ENCODE measurements at places on chromosomes 2 and 18.

DNA sequence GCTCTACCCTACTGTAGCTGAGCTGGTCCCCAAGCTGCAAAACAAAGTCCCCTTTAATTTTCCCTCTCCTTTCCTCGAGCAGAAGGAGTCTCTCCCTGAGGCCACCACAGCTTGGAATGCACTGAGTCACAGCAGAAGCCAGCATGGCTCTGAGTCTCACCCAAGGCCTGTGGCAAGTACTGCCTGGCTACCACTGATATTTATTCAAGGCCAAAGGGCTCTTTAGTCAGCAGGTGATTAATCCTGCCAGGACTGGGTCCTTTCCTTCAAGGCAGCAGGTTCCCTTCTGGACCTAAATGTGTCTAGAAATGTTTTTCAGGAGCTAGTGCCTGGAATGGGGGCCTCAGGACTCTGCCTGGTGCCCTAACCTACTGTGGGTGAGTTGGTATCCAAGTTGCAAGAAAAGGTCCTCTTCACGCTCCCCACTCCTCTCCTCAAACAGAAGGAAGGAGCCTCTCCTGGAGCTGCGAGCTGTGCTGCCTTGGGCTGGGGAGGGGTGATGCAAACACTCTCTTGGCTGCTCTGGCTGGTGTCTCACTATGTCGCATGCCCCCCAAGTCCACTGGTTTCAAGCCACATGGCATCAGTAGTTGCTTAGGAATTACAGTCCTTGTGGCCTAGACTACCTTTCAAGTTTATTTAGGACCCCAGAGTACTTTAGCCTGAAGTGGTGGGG is 53.4 kb downstream of the CD28 start:
- peak; percentile 85 for DNase-seq

DNA sequence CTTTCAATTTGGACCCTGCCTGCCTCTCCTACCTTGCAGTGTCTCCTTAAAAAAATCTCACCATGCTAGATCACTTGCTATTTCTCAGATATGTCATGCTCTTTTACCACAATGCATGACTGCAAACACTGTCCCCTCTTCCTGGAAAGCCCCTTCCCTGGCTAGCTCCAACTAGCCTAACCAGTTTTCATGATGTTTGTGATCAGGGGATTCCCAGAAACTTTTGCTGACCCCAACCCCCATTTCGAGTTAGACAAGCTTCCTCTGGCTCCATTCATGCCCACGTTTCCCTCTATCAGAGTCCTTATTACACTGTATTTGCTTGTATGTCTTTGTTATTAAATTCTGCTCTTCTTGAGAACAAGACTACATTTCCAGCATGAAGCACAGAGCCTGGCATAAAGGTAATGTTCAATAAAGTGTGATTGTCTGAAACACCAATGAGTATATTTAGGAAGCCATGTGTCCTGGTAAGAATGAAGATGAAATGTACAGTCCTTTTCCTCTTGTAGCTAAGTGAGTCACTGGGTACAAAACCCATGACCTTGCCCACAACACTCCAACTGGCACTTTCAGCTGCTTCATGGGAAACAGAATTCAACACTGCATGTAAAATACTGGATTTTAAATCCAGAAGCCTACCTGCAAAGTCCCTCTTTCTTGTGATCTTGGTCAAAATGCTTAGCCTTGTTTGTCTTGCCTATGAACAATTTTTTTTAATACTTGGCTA is 62.0 kb upstream of the ATL2 start:
- DNase-seq = no peak

DNA sequence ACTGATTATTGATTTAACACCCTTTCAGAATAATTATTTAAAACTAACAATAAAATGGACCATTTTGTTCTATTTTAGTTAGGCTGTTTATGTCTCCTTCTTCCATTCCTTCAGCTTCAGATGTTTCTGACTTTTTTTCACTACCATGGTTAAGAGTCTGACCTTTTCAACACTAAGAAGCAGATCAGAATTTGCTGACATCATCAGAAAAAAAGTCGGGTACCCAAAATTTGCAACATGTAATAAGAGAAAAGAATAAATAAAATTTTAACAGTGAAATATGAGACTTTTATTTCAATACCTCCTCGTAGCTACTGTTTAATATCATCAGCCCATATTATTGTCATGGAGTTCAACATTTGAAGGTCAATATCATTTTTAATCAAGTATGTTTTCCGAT is 1158.3 kb downstream of the RPIA start:
- no peak for DNase-seq

DNA sequence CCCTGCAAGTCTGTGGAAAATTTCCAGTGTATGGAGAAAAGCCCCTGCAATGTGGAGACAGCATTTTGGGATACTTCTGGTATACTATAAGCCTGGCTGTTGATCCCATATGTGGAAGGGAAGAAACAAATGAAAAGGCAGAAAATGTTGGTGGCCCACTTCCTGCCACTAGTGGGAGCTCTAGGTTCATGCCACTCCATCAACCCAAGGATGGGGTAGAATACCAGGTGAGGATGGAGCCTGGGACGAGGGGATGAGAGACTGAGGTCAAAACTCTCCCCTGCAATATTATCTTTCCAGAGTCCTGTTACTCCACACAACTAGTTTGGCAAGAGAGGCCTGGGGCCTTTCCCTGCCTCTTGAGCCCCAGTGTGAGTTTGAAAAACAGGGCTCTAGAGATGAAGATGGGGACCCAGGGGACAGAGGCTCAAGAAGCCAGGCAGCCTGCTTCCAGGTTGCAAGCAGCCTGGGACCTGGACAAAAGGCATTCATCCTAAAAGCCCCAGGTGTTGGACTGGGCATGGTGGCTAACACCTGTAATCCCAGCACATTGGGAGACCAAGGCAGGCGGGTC is 31.9 kb downstream of the BMP10 start:
- no peak for DNase-seq

GRCh38 chr2:158312981-158313380 is 143.6 kb downstream of the CCDC148 start:
- DNase-seq = no peak

DNA sequence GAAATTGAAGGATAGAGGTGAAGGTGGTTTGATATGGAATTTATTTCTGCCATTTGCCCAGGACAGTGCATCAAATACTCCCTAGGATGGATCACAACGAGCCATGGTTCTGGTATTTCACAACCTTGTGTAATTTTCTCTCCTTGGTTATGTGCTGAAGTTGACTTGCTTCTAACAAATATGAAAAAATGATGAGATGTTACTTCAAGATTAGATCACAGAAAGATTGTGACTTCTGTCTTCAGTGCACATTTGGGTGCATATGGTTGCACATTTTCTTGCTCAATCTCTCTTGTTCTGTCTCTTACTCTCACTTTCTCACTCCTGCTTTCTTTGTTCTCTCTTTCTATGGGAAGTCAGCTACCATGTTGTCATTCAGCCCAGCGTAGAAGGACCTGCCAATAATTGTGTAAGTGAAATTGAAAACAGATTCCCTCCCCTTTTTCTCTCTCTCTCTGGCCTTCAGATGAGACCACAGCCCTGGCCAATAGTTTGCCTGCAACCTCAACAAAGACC is 104.6 kb upstream of the RMDN2 start:
- no peak for DNase-seq

GRCh38 chr18:45879681-45880655 is 54.5 kb downstream of the SIGLEC15 start:
- peak; percentile 55 for DNase-seq

DNA sequence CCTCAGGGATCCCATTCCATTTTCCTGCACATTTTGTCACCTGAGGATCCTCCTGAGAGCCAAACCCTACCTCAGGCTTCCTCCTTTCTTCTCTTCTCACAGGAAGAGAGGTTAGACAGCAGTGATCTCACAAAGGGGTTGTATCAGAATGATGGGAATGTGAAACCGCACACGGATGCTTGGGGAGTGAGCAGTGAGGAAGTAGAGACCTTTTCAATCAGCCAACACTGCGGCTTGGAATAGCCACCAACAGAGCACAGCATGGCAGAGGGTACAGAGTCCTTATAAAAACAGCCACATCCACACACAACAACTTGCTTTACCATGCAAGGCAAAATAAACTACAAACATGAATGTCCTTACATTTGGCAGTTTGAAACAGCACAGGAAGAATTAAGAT is 8.7 kb downstream of the TMEM182 start:
- peak; percentile 70 for DNase-seq

DNA sequence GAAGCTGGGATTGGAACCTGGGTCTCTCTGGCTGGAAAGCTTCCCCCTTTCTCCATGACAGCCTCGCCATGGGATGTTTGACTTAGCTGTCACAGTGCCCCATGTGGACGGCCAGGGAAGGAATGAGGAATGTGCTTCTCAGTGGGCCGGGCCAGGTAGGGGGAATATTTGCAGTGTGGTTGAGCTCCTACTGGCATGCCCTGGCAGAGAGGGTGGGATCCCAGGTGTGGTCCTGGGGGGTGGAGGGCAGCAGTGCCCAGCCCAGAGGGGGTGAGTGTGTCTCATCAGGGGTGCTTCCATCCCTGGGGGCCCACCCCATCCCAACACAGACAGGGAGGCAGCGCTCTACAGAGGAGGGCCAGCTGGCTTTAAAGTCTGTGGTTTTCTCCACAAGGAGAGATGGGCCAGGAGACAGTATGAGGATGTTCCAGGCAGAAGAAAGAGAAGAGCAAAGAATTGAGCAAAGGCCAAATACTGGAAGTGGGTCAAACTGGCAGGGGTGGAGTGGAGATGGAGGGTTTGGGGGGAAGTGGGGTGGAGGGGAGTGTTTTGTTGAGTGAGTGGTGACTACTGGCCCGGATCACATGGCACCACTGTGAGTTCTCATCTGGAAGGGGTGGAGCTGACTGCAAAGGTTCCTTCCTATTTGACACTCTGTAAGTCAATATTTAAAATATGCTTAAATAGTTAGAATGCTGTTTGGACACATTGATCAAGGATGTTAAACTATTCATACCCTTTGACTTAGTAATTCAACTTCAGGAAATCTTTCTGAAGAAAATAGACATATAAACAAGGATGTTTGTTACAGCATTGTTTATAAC is 94.0 kb downstream of the MYCN start:
- no peak for DNase-seq

- DNase-seq = peak; percentile 81
Observed at GRCh38 chr2:75565472-75566462, 5.0 kb upstream of the EVA1A start.

GRCh38 chr2:222594679-222595078 is 61.2 kb downstream of the FARSB start:
- DNase-seq = peak; percentile 51

- DNase-seq = no peak
Observed at GRCh38 chr2:205267323-205267722, 415.0 kb upstream of the NRP2 start.

- no peak for DNase-seq
Observed at GRCh38 chr2:9285921-9286320, 79.3 kb downstream of the ASAP2 start.

- DNase-seq = no peak
Observed at GRCh38 chr2:154700136-154700535, 1.6 kb downstream of the KCNJ3 start.

DNA sequence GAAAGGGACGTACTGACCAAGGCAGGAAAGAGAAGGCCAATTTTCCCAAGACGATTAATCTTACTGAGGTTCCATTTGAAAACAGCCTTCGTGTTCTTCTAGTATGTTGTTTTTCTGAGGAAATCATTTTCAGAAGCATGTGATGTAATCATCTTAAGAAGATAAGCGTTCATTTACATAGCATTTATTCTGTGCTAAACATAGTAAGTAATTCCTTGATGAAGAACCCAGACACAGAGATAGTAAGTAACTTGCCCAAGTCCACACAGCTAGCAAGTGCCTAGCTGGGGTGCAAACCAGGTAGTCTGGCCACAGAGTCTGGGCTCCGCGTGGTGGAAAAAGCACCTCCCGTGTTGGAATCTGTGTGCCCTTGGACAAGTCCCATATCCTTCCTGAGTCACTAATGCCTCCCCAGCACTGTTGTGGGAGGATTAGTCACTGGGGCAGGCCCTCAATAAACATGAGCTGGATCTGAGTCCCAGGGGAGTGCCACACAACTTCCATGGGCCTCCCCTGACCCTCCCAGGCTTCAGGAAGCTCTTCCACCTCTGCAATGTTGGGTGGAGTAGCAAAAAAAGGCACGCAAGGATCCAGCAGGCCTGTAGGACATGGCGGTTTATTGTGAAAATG is 26.9 kb upstream of the ASAP2 start:
- DNase-seq = peak; percentile 84

GRCh38 chr2:235494716-235495372 is 1.0 kb downstream of the AGAP1 start:
- DNase-seq = peak; percentile 45

DNA sequence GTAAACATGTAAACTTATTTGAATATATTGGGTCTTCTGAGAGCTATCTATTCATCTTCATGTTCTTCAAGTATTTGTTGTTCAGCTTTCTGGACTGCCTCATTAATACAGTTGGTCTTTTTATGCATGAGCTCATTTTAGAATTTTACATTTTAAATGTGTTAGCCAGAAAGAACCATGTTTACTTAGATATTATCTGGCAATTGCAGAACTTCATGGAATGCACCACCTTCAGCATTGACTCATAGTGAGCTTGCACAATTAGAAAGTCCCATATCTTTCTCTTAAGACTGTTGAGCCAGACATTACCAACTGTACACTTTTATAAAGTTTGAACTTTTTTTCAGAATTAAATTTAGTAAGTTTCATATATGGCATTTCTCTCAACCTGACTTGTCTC is 536.7 kb downstream of the RIT2 start:
- DNase-seq = peak; percentile 32

GRCh38 chr2:51031021-51031780 is 731 bp downstream of the NRXN1 start:
- no peak for DNase-seq

DNA sequence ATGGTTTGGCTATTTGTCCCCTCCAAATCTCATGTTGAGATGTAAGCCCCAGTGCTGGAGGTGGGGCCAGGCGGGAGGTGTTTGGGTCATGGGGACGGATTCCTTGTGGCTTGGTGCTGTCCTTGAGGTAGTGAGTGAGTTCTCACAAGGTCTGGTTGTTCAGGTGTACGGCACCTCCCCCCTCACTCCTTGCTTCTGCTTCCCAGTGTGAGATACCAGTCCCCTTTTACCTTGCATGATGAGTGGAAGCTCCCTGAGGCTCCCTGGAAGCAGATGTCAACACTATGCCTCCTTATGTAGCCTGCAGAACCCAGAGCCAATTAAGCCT is 232.6 kb downstream of the LDLRAD4 start:
- no peak for DNase-seq

DNA sequence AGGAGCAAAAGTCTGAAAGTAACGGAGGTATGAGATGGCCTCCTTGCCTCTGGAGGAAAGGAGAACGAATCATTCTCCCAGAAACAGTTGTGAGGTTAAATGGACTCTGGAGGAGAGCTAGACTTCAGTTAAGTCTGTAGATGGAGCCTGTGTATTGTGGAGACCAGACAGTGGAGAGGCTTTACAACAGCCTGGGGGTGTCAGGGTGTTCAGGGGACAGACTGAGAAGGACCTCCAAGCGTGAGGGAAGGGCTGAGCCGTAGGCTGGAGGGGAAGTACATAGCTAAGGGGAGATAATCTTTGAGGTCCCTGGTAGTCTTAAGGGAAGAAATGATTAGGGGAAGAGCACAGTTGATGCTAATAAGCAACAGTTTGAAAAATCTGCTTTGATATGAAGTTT is 76.6 kb downstream of the GALNT1 start:
- no peak for DNase-seq

GRCh38 chr2:223900531-223900930 is 44.6 kb downstream of the WDFY1 start:
- no peak for DNase-seq
